ENCODE measurements at places on chromosomes 6 and 20.

GRCh38 chr6:110287462-110288341 lies 70.4 kb downstream of the METTL24 start:
- DNase-seq = no peak

DNA sequence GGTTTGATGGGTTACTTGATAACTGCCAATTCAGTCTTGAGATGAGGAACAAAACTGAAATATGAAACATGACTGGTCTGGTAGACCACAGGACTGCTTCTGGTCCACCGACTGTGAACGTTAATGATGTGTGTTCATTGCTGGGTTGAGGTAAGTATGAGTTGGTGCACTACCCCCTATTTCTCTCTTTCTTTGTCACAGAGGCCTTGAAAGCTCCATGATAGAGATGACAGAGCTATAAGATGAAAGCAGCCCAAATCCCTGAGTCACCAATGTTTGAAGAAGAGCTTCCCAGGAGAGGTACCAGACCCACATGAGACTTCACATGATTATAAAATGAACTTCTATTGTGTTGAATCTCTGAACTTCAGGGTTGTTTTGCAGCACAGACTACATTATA lies 555.5 kb downstream of the PTPRT start:
- DNase-seq = no peak

DNA sequence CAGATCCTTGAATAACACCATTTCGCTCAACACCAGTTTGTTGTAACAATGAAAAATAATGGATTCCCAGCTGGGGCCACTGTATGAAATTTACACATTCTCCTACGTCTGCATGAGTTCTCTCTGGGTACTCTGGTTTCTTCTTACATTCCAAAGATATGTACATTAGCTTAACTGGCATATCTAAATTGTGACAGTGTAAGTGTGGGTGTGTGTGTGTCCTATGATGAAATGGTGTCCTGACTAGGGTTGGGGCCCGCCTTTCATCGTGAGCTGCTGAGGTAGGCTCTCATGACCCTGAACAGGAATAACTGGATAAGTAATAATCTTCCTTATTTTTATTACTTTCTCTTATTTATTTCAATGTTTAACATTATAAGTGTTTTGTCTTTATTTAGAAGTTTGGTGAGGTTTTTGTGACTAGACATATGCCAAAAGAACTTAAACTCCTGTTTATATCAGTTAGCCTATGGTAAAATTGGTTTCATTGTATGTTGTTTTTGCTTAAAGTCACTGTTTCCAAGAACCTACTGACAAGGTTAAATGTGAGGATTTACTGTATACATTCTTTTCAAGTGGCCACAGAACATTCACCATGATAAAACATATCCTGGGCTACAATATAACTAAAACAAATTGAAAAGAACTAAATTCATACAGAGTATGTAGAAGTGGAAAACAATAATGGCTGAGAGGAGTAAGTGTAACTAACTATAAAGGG lies 42.4 kb downstream of the RBL1 start:
- no peak for DNase-seq

- no peak for DNase-seq
Observed at GRCh38 chr20:53098621-53099020, 126.5 kb downstream of the TSHZ2 start.

DNA sequence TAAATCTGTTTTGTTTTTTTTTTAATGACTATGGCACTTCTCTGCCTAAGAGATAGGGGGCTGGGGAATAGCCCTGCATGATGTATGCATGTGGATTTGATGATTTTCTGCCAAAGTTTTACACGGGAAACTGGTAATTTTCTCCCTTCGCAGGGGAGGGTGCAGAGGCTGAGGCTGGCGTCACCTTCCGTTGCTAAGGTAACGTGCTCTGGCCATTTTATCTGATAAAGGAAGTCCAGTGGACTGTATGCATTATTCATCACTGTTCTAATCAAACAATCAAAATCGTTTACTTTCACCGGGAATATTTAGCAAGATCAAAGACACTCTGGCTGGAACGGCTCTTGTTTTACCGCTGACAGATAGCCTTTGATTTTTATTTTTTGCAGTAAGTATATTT lies 789 bp downstream of the PHACTR1 start:
- no peak for DNase-seq

DNA sequence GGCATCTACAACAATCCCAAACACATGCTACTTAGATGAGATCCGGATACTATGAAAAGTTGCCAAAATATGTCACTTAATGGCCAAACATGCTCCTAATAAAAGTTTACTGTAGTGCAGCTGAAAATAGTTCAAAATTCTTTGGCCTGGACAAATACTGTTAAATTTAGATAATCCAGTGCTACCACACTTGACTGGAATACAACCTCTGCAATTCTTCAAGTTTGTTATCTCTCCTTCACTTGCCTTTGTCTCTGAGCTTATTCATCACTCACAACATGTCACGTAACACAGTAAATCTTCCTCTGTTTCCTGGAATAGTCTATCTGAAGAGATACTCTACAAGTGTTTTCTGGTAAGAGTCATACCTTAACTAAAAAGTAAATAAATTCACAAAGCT lies 10.5 kb upstream of the PLN start:
- no peak for DNase-seq

GRCh38 chr20:36468149-36469000 lies 72.9 kb upstream of the MYL9 start:
- no peak for DNase-seq

DNA sequence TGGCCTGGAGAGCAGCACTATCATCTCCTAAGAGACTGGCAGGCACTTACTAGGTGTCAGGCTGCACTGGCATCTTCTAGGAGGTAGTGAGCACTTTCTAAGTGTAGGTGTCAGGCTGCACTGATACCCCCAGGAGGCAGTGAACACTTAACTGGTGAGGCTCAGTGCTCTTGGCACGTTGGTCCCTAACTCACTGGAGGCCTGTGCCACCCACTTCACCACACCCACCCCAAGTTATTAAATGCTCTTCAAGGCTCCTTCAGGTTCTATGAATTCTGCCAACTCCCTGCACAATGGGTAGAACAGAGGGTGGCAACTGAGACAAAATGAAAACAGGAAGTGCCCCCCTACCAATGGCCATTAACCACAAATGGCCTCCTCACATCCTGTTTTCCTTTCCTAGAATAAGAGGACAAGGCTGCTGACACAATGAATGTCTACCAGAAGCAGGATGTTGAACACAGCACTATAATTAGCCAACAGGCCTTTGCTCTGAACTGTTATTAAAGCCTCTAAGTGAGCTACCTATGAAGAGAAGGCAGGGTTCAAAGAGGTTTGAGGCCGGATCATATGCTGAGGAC lies 29.4 kb downstream of the NCOA5 start:
- no peak for DNase-seq

DNA sequence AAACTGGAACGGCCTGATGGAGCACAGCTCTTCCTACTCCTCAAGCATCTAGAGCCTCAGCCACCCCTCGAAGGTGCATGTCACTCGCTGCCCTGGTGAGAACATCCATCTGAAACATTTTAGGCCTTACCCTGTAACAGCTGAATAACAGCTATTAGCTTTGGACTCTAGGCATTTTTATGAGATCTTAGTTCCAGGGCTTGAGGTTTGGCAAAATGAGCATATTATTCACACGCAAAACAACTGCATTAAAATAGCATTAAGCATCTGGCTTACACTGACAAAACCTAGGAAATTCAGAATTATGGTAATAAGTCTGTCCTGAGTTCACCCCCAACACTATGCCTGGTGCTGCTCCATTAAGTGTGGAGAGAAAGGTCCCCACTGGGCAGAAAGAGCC lies 56.1 kb downstream of the ADAT2 start:
- DNase-seq = no peak

DNA sequence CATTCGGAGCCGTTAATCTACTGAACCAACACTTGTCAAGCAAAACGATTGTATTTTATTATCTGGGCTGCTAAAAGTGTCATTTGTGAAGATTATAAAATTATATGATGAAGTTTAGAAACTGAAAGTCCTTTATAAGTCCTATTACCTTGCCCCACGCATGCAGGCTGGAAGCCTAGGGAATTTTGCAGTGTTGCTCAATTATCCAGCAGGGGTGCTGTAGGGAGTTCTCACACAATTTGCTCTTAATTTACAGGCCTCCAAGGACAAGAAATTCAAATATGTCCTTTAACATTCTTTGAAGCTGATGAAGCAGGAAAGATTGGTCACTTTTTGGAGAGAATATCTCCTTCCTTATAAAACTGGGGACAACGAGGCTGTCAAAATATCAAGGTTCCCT lies 368.9 kb downstream of the LMBRD1 start:
- no peak for DNase-seq

GRCh38 chr6:148891405-148891783 lies 144.6 kb downstream of the UST start:
- DNase-seq = no peak

DNA sequence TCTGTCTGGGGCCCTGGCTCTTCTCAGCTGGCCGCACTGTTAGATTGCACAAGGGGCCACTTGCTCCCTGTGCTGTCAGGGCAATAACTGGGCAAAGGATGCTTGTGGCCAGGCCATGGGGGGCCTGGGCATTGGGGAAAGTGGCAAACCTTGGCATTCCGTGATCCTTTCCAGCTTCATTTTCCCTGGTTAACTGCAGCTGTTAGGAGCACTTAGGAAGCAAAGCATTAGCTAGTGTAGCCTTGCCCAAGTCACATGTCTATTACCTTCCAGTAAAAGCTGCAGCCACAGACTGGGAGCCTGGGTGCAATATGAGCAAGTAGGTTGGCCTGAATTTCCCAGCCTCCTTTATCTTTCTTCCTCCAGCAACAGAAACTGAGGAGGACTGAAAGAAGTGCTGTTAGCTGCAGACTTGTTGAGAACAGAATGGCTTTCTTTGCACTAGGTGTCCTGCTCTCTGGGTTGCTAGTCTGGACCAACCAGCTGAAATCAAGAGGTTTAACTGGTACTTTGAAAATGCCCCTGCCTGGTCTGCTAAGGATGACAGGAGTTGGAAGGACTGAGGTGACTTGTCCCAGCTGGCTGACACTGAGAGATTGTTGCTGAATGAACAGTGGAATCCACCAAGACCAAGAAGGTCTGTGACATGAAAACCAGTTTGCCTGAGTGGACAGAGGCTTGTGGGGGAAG lies 312.3 kb upstream of the SUPT3H start:
- DNase-seq = no peak

DNA sequence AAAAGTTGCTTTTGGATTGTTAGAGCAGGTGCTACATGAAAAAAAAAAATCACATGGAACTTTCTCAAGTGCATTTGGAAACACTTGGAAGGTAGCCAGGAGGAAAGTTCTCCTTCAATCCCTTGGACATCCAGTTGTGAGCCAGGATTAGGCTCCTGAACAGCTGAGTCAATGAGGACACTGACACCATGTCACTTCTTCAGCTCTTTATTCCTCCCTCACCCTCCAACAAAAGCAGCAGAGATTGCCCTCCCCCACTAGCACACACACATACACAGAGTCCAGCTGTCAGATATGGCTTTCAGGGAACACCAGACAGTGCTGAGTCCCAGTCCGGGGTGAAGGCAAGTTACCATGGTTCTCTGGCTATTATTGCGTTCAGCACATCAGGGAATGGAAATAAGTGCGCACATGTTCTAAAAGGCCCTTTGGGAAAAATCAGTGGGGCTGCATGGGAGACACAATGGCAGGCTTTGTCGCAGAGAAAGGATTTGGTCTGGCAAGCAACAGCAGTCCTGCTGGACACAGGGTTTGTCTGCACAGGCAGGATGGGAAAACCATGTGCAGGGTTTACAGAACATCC lies 124.7 kb upstream of the MARCKS start:
- DNase-seq = no peak

- DNase-seq = peak; percentile 93
Observed at GRCh38 chr6:7974938-7975763, 64.6 kb upstream of the TXNDC5 start.

DNA sequence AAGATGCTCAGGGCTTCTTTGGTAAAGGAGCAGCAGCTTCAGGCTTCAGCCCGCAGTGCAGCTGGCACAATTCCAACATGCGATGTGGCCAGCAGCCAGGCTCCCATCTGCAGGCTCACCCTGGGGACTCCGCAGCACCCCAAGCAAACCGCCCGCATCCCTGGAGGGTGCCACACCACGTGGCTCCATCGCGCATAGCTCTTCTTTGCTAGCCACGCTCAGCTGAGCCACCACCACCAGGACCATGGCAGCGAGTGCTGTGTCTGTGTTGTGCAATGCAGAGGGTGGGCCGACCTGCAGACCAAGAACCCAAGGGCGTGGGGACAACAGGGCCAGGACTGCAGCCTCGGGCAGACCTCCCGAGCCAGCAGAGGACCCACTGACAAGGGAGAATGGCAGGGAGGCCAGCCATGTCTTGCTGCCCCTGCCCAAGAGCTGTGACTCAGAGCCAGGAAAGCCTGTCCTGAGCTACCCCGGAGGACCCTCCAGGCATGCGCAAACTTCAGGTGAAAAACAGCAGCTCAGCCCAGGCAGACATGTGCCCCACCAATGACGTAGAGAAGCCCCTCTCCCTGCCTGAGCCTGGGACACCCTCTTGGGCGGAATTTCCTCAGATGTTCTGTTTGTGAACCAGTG lies 87.8 kb downstream of the GINS1 start:
- DNase-seq = no peak

DNA sequence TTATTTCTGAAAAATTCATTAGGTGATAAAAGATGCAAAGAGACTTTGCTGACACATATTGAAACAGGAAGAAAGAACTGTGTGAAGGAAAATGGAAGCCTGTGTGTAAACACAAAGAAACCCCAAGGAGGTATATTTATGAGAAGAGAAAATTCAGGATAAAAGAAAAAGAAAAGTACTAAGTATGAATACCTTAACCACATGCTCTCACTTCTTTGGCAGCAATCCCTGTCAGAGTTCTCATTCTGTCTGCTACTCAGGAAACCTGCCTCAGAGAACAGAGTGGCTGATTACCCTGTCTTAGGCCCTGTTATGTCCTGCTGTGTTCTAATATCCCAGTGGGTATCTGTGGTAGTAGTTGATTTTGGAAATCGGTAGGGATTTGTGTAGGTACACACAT lies 457.9 kb downstream of the TBC1D32 start:
- no peak for DNase-seq

GRCh38 chr6:159681191-159681880 lies 11.7 kb downstream of the SOD2 start:
- no peak for DNase-seq

- DNase-seq = no peak
Observed at GRCh38 chr20:24933266-24933908, 15.7 kb upstream of the CST7 start.

DNA sequence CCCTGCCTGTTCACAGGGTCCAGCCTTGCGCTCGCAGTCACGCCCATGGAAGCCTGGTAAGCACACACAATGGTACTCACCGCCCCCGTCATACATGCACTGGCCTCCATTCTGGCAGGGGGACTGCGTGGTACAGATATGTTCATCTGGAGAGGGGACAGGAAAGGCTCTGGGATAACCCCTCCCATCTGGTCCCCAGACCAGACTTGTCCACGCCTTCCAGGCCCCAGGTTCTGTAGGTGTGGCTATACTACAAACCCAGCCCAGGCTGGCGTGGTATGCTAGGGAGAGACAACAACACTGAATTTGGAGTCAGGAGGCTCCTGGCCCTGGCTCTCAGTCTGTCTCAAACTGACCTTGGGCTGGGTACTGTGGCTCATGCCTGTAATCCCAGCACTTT lies 3.4 kb downstream of the DLK2 start:
- DNase-seq = no peak
